Neural progenitor cell (in vitro differentiated cells): ENCODE measurements at places on chromosomes 16 and 17. TPM values are rescaled to one million over a fixed set of nuclear protein-coding genes. Genes with fewer than 3 reads are reported as not detected.
A peak's percentile ranks its signal among the peaks of the same experiment; 100 is the strongest.

DNA sequence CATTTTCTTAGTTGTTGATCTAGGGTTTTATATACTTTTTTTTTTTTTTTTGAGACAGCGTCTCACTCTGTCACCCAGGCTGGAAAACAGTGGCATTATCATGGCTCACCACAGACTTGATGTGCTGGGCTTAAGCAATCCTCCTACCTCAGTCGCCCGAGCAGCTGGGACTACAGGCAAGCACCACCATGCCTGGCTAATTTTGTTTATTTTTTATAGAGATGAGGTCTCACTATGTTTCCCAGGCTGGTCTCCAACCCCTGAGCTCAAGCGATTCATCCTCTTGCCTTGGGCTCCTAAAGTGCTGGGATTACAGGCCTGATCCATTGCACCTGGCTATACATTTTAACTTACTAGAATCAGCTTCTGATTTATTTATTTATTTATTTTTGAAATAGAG, 34.2 kb upstream of the ATP2A3 start:
- no peak overlapping the region for H3K27ac ChIP-seq
- no peak overlapping the region for H3K4me3 ChIP-seq
- H3K36me3 ChIP-seq = no peaks in the 10 kb centered on the region
- no peaks in the 10 kb centered on the region for H3K27me3 ChIP-seq
- no peak for DNase-seq

- H3K27ac ChIP-seq = no peak overlapping the region
- no peak overlapping the region for H3K4me3 ChIP-seq
- no peak for DNase-seq
Measured at GRCh38 chr16:75029854-75030253, 31.0 kb downstream of the ZNRF1 start.

DNA sequence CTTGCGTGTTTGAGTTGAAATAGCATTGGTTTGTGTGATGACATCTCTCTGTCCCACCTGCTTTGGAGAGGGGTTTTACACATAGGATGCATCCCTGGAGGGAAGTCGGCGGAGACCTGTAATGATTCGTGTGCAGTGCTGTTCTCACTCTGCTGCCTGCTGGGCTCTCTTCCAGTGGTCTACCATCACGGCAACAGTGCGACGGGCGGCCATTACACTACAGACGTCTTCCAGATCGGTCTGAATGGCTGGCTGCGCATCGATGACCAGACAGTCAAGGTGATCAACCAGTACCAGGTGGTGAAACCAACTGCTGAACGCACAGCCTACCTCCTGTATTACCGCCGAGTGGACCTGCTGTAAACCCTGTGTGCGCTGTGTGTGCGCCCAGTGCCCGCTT, 41.1 kb upstream of the CRISPLD2 start:
- no peak overlapping the region for H3K4me3 ChIP-seq
- no peaks in the 10 kb centered on the region for H3K27me3 ChIP-seq
- no peak for DNase-seq
- H3K4me1 ChIP-seq = no peaks in the 10 kb centered on the region

DNA sequence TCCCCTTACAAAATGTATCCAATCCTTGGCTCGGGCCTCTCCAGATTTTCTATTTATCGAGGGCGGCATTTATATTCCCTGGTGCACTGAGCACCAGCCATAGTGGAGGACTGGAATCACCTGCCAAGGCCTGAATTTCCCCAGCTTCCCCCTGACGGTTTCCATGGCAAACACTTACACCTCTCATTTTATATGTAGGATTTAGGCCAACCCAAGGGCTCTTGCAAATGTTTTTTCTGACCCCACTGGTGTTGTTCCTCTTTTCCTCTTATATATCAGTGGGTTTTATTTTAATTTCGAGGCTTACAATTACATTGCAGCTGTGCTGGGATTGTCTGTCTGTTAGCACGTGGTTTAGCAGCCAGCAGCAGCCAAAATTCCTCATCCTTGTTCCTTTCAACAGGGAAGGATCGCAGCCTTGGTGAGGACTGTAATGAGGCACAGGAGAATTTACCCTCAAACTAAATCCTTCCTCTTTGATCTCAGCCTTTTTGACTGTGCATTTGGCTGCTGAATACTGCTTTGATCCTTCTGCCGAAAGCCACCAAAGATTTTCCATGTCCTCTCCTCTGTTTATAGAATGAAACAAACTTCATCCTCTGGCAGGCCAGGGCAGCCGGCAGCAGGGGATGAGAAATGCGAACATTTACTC, 26.5 kb upstream of the CES5A start:
- H3K36me3 ChIP-seq = no peaks in the 10 kb centered on the region
- peaks cover 30% of the 10 kb centered on the region for H3K4me1 ChIP-seq
- DNase-seq = peak; percentile 42
- H3K27me3 ChIP-seq = peaks cover 6% of the 10 kb centered on the region

- DNase-seq = no peak
- peaks cover 7% of the 10 kb centered on the region for H3K36me3 ChIP-seq
- H3K27ac ChIP-seq = no peak overlapping the region
- H3K27me3 ChIP-seq = no peaks in the 10 kb centered on the region
- no peaks in the 10 kb centered on the region for H3K4me1 ChIP-seq
- no peak overlapping the region for H3K4me3 ChIP-seq
Measured at GRCh38 chr16:50313596-50314478, 47.5 kb downstream of the ADCY7 start.

- H3K4me1 ChIP-seq = no peaks in the 10 kb centered on the region
- no peaks in the 10 kb centered on the region for H3K36me3 ChIP-seq
- H3K27ac ChIP-seq = no peak overlapping the region
- H3K4me3 ChIP-seq = no peak overlapping the region
Measured at GRCh38 chr16:5002699-5003143, 31.0 kb downstream of the NAGPA start.

DNA sequence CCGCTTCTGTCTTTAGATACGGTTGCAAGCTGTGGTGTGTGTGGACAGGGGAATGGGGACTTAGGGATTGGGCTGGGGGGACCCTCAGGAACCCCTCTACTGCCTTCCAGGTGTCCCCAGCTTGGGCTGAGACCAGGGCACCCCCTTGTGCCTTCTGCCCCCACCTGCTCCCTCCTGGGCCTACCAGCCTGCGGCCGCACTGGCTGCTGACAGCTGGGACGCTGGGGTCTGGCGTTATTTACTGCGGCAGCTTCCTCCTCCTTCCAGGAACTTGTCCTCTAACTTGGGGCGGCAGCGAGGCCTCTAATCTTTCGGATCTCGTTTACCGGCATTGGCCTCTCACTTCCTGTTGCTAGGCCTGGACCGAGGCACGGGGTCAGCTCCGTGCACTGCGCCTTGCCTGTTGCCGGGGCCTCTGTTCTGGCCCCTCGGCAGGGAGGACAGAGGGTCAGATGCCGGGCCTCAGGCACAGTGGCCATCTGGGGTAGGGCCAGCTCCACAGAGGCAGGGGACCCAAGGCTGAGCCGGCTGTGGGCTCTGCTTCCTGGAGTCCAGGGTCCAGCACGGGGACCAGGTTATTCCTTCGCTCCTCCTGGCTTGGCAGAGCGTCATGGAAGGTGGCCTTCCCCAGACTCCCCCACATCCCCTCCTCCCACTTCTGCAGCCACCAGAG, 31.8 kb downstream of the TMEM235 start:
- no peak overlapping the region for H3K4me3 ChIP-seq
- H3K27ac ChIP-seq = no peak overlapping the region
- no peaks in the 10 kb centered on the region for H3K27me3 ChIP-seq
- peaks cover 13% of the 10 kb centered on the region for H3K4me1 ChIP-seq

DNA sequence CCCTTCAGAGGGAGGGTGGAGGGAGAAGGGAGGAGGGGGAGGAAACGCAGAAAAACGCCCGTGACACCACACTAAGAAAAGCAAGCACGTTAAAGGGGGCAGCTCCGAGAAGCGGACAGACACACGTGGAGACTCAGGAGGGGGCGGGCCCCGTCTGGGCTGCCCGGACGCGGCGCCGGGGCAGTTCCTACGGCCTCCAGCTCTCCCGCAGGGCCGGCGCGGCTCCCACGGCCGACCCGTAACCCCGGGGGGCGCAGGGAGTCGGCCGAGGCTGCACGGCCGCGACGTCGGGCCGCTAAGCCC, 362 bp downstream of the KLHDC4 start:
- no peak for DNase-seq
- no peaks in the 10 kb centered on the region for H3K27me3 ChIP-seq
- peaks cover 9% of the 10 kb centered on the region for H3K4me1 ChIP-seq
- no peak overlapping the region for H3K27ac ChIP-seq

- H3K36me3 ChIP-seq = no peaks in the 10 kb centered on the region
- peak overlapping the region; percentile 59 for H3K4me3 ChIP-seq
- DNase-seq = peak; percentile 70
- peaks cover 76% of the 10 kb centered on the region for H3K27me3 ChIP-seq
- peaks cover 16% of the 10 kb centered on the region for H3K4me1 ChIP-seq
- H3K27ac ChIP-seq = no peak overlapping the region
Measured at GRCh38 chr17:36641877-36642845, 40.8 kb downstream of the MRM1 start.

DNA sequence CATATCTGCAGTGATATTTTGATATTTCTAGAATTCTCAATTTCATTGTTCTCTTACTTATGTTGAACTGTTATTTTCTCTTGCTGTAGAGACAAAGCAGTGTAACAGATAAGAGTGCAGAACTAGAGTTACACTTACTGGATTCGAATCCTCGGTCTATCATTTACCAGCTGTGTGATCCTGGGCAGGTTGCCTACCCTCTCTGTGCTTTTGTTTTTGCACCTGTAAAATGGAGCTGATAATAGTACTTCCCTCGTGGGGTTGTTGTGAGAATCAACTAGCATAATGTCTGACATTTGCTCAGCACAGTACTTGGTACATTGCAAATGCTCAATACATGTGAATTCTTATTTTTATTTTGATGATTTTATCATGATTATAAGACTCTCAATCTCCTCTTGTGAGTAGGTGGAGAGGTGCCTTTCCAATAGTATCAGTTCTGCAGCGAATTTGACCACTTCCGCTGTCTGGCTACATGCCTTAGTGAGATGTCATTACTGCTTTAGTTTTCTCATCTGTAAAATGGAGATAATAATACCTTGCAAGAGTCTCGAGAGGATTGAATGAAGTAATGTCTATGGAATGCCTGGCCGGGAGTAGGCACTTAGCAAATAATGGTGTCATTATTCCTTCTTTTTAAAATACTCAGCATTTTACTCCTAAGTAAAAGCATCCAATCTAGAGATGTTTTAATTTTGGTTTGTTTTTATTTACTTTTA, 312.2 kb upstream of the MAF start:
- H3K36me3 ChIP-seq = no peaks in the 10 kb centered on the region
- H3K4me1 ChIP-seq = peaks cover 6% of the 10 kb centered on the region
- no peaks in the 10 kb centered on the region for H3K27me3 ChIP-seq
- no peak overlapping the region for H3K27ac ChIP-seq

- peaks cover 21% of the 10 kb centered on the region for H3K4me1 ChIP-seq
- no peaks in the 10 kb centered on the region for H3K27me3 ChIP-seq
- peak; percentile 54 for DNase-seq
- H3K27ac ChIP-seq = peak overlapping the region; percentile 54
- H3K36me3 ChIP-seq = no peaks in the 10 kb centered on the region
- H3K4me3 ChIP-seq = no peak overlapping the region
Measured at GRCh38 chr17:80751070-80751945, 206.7 kb downstream of the RPTOR start.

DNA sequence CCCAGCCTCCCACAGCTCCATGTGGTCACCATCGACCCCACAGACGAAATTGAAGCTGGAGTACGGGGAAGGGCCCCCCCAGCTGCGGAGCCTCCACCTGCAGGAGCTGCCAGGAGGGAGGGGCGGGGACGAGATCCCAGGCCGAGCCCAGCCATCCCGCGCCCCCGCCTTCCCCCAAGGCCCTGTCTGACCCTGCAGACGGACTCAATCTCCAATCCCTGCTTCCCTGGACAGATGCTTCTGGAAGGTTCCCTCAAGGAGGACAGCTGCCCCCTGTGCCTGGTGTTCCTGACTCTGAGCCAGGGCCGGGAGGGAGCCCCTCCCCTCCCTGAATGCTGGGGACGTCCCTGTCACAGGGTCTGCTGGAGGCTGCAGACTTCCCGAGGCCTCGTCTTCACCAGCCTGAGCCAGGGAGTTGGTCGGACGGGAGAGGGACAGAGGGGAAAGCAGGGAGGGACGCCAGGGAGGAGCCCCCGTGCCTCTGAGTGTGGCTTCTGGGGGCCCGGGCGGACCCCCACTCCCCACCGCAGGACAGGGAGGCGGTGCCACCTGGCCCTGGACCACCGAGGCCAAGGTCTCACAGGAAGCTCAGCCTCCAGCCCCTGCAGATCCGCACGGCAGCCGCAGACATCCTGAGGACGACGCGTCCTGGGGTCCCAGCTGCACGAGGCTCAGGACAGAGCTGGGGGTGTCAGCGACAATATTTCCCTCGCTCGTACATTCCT, 21.3 kb upstream of the C1QTNF8 start:
- H3K27me3 ChIP-seq = peaks cover 9% of the 10 kb centered on the region
- DNase-seq = no peak
- H3K27ac ChIP-seq = no peak overlapping the region
- no peak overlapping the region for H3K4me3 ChIP-seq
- peaks cover 12% of the 10 kb centered on the region for H3K4me1 ChIP-seq

GRCh38 chr17:33007186-33007585, 15.5 kb downstream of the SPACA3 start:
- no peak for DNase-seq
- no peaks in the 10 kb centered on the region for H3K36me3 ChIP-seq

GRCh38 chr17:62014526-62014925, 50.6 kb downstream of the MED13 start:
- no peaks in the 10 kb centered on the region for H3K4me1 ChIP-seq
- H3K27ac ChIP-seq = no peak overlapping the region
- no peaks in the 10 kb centered on the region for H3K27me3 ChIP-seq
- H3K4me3 ChIP-seq = no peak overlapping the region

DNA sequence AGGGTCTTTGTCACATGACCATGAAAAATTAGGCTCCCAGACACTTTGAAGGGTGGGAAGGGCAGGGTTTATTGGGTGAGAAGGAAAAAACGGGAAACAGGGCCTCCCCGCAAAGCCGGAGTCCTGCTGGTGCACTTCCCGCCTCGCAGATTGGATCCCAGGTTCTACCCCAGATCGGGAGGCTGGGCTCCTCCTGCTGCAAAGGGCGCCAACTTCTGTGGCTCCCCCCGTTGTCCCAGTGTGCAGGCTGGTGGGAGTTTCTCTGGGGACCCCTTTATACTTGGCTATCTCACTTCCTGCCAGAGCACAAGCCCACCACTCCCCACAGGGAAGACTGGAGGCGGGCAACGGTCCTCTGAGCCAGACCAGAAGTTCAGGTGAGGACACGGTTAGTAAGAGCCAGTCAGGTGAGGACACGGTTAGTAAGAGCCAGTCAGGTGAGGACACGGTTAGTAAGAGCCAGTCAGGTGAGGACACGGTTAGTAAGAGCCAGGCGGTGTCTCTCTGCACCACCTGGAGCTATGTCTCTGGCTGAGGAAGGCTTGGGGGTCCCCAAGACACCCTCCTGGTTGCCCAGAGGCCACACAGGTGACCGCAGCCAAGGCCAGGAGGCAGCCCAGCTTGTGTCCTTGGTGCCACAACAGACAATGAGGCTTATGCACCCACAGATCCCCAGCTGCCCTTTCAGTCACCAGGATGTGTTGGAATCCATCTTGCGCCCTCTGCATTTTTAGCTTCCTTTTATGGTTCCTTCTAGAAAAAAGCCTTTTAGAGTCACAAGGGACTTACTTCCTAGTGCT, 48.1 kb upstream of the CHMP6 start:
- no peaks in the 10 kb centered on the region for H3K27me3 ChIP-seq
- H3K27ac ChIP-seq = no peak overlapping the region
- DNase-seq = no peak
- peaks cover 11% of the 10 kb centered on the region for H3K4me1 ChIP-seq

TLCD2 gene
- 0.15 and 0.28 TPM in 2 replicates for total RNA-seq

KSR1 gene
- total RNA-seq = 16.4 and 19.2 TPM in 2 replicates

VAT1L gene
- total RNA-seq = 43.2 and 43.8 TPM in 2 replicates

GPS1 gene
- total RNA-seq = 86.6 and 174 TPM in 2 replicates

ANKS3 gene
- 20.6 and 32.7 TPM in 2 replicates for total RNA-seq

LLGL2 gene
- total RNA-seq = 16.6 and 60.2 TPM in 2 replicates

CD300A gene
- total RNA-seq = 0.28 TPM in 1 of 2 replicates, not detected in the other

NTN1 gene
- 0.45 and 2.4 TPM in 2 replicates for total RNA-seq

CA4 gene
- total RNA-seq = 14.1 TPM in 2 replicates
